HFFc6 (cell line): ENCODE measurements at places on chromosomes 2 and 18. TPM values are rescaled to one million over a fixed set of nuclear protein-coding genes. Genes with fewer than 3 reads are reported as not detected.

DNA sequence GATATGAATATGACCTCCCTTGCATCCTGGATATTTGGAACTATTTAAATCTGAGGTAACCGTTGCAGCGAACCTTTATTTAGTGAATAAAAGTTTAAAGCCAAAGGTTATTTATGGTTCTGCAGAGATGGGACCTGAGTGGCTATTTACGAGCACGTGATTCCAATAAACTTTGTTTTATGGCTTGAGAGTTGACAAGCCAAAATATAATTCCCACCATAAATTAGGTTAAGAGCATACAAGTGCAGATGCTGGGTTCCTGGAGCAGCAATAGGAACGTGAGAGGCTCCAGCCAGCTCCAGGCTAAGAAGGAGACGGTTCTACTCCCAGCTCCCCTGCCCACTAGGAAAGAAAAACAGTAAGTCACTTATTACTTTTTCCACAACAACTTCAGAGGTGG lies 5.2 kb upstream of the HOXD4 start:
- no peak overlapping the region for H3K4me3 ChIP-seq
- H3K27me3 ChIP-seq, result peaks cover 68% of the 10 kb centered on the region
- DNase-seq, result no peak
- peaks cover 17% of the 10 kb centered on the region; the same call in 1 of the 2 replicates for H3K4me1 ChIP-seq

GRCh38 chr2:167756446-167756845 lies 490.9 kb downstream of the STK39 start:
- no peak overlapping the region for H3K4me3 ChIP-seq
- no peak overlapping the region for H3K27ac ChIP-seq
- DNase-seq, result no peak

GRCh38 chr18:24019641-24020331 lies 5.2 kb downstream of the TTC39C start:
- peaks cover 41% of the 10 kb centered on the region for H3K4me1 ChIP-seq
- no peak overlapping the region for H3K4me3 ChIP-seq
- peaks cover 10% of the 10 kb centered on the region for H3K36me3 ChIP-seq
- no peaks in the 10 kb centered on the region; the same call in 1 of the 2 replicates for H3K27me3 ChIP-seq
- no peak for DNase-seq
- no peak overlapping the region for H3K27ac ChIP-seq

GRCh38 chr2:60976256-60976850 lies 41.2 kb upstream of the PEX13 start:
- H3K27me3 ChIP-seq, result no peaks in the 10 kb centered on the region
- H3K27ac ChIP-seq, result no peak overlapping the region
- H3K4me1 ChIP-seq, result peaks cover 8% of the 10 kb centered on the region; the same call in 1 of the 2 replicates
- H3K36me3 ChIP-seq, result no peaks in the 10 kb centered on the region

The SLC9A4 gene
- total RNA-seq, result not detected in 3 replicates

The CYP1B1 gene
- 0.09 TPM in 1 of 3 replicates, not detected in the others for total RNA-seq
